Posterior vena cava (tissue), 2 donors: ENCODE measurements at places on chromosomes 3 and 15. TPM values are rescaled to one million over a fixed set of nuclear protein-coding genes. Genes with fewer than 3 reads are reported as not detected.

Gene EPHA3
- total RNA-seq: 15.5 TPM

Gene SCAMP5
- 2.4 TPM for total RNA-seq

Gene TOPAZ1
- not detected for total RNA-seq

Gene SERPINI2
- total RNA-seq: 0.81 TPM

DNA sequence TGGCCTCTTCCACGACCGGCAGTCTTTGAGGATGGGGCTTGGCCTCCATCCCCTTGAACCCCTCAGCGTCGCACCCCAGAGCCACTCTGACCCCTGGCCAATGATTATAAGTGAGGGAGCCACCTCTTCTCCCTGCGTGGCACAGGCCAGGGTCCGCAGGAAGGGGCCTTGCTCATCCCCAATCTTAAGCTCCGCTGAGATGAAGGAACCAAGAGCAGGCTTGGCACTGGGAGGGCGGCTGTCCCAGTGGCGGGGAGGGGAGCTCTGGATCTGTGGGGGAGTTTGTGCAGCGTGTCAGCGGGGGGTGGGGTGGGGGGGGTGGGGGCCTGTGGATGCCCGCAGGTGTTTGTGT is 13.8 kb upstream of the ADPGK start:
- no peak for DNase-seq

DNA sequence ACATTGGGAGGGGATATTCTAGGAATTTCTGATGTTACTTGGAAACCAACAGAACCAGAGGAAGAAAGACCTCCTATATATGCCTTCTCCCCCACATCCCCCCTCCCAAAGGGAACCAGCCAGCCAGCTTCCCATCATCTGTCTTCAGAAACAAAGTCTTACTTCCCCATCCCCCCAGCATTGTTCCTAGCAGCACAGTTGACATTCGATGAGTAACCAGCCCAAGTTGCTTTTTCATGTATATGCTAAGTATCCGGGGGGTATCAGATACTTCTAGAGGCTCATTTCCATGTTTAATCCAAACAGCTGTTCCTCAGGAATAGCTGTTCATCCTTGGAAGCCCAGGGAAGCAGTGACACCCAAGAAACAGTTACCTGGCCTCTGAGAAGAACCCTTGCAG is 16.0 kb downstream of the RMDN3 start:
- no peak for DNase-seq

- DNase-seq: no peak
These were observed 30.7 kb downstream of the PLA1A start for GRCh38 chr3:119628390-119628789.

GRCh38 chr15:46576646-46577395 is 942.0 kb downstream of the SQOR start:
- no peak for DNase-seq

- DNase-seq: no peak
These were observed 1710.1 kb downstream of the SI start for GRCh38 chr3:163368168-163368567.

DNA sequence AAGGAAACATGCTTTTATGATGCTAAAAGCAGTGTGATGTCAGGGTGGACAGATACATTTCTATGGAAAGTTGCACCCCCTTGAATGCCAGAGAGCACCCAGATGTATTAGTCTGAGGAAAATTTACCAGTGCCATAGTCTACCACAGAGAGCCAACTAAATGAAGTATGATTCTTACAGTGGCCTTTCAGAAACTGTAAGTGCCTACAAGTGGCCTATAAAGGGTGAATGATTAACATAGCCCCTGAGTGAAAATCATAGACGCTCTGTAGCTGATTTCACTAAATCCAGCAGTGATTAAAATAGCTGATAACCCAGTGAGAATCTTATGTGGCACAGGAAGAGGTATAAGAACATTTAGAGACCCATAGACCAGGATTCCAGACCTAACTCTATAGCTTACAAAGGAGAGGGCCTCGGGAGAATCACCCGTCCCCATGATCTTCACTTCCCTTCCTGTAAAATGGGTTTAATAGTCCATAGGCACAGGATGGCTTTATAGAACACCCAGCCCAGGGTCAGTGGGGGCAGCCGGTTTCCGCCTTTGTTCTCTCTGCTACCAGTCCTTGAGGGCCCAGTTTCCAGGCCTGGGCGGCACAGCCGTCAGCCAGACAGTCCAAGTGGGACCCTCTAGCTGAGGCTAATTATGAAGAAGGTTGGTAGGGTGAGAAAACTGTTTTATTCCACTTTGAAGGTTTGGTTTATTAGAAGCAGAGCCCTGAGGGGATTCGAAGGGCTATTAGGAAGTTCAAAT is 35.5 kb upstream of the CACNA2D3 start:
- no peak for DNase-seq

DNA sequence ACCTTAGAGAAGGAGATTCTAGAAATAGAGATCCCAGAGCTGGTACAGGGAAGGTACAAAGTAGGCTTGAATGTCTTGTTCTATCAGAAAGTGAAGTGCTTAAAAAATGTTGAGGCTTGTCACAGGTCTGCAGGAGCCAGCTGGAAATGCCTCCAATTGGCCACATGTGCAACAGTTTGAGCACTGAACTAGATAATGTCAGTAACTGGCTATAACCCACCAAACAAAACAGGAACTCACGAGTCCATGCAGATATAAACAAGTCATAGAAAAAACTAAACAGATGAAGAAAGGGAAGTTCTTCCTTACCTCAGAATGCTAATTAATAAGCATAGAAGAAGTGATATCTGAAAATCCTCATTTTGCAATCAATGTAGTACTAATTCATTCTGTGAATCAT is 11.9 kb upstream of the TF start:
- DNase-seq: no peak

DNA sequence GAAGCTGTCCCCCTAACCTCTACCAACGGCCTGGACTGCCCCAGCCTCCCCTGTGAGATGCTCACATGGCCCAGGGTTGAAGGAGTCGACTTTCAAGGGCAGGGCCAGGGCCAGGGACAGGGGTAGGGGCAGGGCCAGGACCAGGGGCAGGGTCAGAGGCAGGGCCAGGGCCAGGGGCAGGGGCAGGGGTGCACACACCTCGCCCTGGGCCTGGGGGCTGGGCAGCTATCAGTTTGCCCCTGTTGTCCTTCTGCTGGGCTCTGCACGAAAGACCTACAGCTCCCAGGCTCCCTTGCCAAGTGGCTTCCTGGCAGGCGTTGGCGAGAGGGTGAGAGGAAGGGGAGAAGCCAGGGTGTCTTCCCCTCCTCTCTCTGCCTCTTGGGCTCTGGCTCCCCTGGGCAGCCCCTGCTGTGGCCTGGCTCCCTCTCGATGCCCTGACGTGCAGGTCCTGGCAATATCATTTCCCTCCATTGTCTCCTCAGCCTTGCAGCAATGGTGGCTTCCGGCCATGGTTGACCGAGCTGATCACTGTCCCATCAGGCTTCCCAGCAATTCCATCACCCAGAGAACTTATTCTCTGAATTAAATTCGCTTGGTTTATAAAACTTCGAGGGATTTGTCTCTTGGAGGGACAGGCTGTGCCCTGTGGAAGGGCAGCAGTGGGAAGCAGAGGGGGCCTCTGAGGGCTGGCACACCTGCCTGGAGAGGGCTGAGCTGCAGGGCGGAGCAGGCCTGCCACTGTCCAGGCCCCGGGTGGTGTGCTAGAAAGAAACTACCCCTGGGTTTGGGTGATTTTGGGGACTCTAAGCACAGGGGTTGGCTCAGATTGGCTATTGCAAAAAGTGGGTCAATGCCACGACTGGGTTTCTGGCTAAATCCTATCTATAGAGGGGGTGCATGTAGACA is 13.9 kb downstream of the PRR23E start:
- DNase-seq: peak; percentile 72

- peak; percentile 90 for DNase-seq
These were observed 98.9 kb upstream of the TLE3 start for GRCh38 chr15:70196372-70197316.

- no peak for DNase-seq
These were observed 423.4 kb downstream of the ZIC1 start for GRCh38 chr3:147832611-147833010.

GRCh38 chr3:123330441-123330991 is 118.4 kb downstream of the ADCY5 start:
- peak; percentile 79 for DNase-seq

DNA sequence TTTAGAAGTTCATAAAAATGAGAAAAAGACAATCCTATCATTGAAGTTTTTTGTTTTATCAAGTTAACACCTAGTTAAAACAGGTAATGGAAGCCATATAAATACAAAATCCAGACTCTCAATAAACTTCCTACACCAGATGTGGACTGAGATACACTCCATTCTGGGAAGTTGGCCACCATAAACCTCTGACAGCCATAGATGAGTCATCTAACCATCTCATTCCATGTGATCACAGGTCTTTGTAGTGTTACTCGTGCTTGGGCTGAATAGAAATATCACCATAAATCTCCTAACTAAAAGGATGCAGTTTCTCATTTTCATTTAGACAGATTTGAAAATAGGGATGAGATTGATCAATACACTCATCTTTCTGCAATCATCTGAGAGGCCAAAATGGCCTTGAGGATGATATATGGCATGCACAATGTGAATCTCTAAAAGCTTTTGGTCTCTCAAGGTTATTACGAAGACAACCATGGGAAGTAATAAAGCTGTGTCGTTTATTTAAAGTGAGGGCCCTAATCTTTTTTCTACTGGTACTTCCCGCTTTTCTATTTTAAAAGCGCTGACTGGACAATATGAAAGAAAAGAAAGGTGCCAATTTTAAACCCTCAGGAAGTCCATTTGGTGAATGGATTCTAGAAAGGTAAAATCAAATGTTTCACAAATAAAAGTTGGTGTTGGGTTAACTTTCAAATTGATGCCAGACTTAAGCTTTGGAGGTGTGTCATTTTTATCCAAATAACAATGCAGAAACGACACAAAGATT is 155.5 kb downstream of the POLR2M start:
- DNase-seq: no peak

- no peak for DNase-seq
These were observed 2.8 kb upstream of the COPG1 start for GRCh38 chr3:129246636-129247035.
